CD4-positive, alpha-beta T cell treated with Interleukin-17A for 4 hours (primary cell): ENCODE measurements at places on chromosomes 7 and 10.

GRCh38 chr7:138945154-138945553, 36.0 kb downstream of the KIAA1549 start:
- DNase-seq = no peak

- DNase-seq = no peak
These were observed 613 bp upstream of the BUB3 start for GRCh38 chr10:123153486-123154091.

GRCh38 chr10:17963431-17963830, 11.7 kb downstream of the SLC39A12 start:
- DNase-seq = no peak

DNA sequence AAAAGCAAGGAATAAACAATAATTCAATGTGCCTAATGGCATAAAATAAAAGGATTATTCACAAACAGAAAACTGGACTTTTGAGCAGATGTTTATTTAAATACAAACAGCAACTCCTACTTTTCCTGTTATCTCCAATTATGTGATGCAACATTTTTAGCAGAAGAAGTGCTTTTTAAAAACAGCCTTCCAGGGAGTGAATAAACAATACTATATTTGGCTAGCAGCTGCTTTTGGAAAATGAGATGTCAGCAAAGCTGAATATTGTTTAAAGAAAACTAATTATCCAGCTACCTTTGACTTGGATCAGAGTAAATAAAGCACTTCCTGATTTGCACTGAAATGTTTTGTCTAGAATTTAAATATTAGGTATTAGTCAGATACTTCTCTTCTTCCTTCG, 23.2 kb downstream of the CDK1 start:
- no peak for DNase-seq

DNA sequence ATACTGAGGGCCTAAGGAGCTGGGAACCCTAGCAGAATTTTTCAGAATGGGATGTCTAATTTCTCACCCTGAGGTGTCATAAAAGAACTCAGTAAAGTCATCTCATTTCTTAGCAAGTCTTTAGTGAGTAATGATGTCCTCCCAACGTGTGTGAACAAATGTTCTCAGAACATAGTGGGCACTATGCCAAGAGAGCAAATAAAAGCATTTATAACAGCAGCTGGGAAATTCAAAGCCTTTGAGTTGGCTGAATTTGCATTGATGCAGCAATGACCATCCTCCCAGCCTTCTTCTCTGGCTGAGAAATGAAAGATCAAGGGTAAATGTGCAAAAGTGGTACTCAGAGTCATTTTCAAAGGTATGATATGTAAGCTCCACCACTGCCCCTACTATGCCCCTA, 109.4 kb downstream of the FAM107B start:
- no peak for DNase-seq

DNA sequence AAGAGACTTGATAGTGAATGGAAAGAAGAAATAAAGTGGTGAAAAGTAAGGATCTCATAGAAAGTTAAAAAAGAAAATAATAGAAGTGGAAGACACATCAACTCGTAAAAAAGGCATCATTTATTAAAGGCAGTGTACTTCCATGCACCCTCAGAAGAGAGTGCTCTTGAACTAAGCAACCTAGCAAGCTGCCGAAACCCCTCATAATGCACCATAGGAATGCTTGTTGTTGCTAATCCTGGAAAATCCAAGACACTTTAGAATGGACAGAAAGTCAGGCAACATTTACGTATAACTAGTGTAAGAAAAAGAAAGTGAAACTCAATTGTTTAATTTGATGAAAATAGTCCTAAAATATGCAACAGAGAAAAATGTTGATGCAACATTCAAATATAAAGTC, 12.8 kb downstream of the TFPI2 start:
- DNase-seq = no peak
